Bone marrow (tissue), 2 donors: ENCODE measurements at places on chromosomes 1 and 21.
A peak's percentile ranks its signal among the peaks of the same experiment; 100 is the strongest.

DNA sequence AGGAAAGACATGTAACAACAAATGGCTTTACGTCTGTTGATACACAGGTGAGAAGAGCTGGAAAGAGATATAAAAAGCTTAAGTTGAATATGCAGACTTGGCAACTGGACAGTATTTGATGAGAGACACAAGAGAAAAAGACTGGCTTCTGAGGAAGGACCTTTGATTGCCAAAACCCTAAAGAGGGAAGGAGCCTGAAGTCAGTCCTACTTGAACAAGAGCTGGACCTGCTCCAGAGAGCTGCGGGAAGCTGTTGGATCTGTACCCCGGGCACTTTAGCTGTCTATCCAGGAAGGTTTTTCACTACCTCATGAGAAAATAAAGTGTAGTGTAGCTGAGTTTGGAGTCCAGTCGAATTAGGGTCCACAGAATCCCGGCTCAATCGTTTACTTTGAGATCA, 25.3 kb upstream of the LRRC8B start:
- no peak for DNase-seq

- DNase-seq = no peak
These were observed 92.9 kb upstream of the IVNS1ABP start for GRCh38 chr1:185409763-185410528.

DNA sequence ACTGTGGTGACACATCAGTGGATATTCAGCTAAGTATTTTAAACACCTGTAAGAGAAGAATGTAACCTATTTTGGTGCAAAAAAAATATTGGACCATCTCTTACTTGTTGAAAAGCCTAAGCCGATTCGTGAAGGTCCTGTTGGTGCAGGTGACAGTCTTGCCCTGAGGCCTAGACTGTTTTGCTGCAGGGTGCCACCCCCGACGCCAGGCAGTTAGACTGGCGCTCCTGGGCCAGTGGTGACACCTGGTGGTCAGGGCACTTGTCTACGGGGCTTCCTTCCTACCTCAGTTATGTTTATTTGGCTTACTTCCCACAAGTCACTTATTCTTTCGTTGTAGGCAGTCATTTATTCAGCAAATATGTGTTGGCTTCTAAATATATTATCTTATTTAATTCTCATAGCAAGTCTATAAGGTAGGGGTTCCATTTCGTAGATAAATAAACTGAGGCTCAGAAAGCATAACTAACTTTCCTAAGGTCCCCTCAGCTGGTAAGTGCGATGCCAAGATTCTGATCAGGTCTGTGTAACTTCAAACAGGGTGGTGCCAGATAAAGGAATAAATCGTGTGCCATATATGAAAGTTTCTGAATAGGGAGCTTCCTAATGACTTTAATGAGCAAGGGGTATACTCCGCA, 1.9 kb downstream of the EEIG2 start:
- DNase-seq = no peak

GRCh38 chr1:57262472-57262871, 161.4 kb downstream of the DAB1 start:
- no peak for DNase-seq

- DNase-seq = no peak
These were observed 84.7 kb downstream of the NOTCH2 start for GRCh38 chr1:119984771-119985170.

- DNase-seq = no peak
These were observed 131.7 kb downstream of the SYT2 start for GRCh38 chr1:202578565-202578964.

GRCh38 chr1:38126970-38127369, 80.4 kb upstream of the POU3F1 start:
- DNase-seq = no peak

DNA sequence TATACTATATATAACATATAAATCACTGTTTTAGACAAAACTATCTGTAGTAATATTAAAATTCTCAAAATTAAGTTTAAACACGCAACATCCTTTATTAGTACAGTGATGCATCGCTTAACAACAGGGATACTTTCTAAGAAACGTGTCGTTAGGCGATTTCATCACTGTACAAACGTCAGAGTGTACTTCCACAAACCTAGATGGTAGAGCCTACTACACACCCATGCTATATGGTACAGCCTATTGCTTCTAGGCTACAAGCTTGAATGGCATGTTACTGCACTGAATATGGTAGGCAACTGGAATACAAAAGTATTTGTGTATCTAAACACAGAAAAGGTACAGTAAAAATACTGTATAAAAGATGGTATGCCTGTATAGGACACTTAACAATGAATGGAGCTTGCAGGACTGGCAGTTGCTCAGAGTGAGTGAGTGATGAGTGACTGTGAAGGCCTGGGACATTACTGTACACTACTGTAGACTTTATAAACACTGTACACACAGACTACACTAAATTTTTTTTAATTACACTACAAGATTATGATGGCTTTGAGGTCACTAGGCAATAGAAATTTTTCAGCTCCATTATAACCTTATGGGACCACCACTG, 10.5 kb downstream of the FOXJ3 start:
- no peak for DNase-seq

- no peak for DNase-seq
These were observed 44.1 kb downstream of the CRB1 start for GRCh38 chr1:197312163-197312562.

DNA sequence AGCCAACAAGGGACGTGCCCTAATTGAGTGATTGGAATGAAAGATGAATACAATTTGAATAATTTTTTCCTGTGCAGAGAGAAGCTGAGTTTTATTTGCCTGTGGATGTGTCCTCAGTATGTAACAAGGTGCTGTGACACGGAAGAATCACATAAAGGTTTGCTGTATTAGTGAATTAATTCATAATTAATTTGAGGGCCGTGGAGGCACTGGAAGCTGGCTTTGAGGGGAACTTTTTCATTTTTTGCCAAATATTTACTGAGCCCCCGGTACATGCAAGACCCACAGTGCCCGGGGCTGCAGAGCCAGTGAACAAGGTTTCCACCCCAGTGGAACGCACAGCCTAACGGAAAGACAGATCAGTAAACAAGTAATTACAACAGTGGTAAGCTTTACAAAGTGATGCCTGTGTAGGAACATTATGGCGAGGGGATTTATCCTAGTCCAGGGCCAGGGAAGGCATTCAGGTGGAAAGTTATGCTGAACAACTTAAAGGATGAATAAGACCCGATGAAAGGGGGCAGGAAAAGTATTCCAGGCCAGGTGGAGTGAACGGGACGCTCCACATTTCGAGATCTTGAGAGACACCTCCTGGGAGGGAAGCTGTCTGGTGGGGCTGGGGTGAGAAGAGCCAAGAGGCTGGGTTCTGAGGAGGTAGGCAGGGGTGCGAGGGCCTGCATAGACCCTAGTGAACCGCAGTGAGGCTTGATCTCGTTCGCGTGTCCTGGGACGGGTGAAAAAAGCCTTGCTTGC, 773 bp upstream of the RCC2 start:
- DNase-seq = no peak

DNA sequence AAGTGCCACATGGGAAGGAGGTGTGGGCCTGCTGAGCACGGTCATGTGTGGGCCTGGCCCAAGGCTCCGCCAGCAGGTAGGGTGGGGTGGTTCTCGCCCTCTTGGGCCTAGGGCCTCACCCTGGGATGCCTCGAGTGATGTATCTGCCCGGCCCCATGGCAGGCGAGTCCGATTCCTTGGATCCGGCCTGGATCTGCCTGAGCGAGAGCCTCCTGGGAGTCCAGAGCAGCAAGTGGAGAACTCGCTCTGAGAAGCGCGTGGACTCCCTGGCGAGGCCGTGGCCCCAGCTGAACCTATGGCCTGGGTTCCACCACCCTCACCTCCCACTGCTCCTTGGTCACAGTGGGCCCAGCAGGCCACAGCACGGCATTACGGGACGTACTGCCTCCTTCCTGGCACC, 8.2 kb upstream of the TTC34 start:
- DNase-seq = no peak

GRCh38 chr1:82634266-82634665, 833.5 kb downstream of the ADGRL2 start:
- DNase-seq = no peak

- no peak for DNase-seq
These were observed 24.1 kb upstream of the SLC2A5 start for GRCh38 chr1:9093581-9093980.

DNA sequence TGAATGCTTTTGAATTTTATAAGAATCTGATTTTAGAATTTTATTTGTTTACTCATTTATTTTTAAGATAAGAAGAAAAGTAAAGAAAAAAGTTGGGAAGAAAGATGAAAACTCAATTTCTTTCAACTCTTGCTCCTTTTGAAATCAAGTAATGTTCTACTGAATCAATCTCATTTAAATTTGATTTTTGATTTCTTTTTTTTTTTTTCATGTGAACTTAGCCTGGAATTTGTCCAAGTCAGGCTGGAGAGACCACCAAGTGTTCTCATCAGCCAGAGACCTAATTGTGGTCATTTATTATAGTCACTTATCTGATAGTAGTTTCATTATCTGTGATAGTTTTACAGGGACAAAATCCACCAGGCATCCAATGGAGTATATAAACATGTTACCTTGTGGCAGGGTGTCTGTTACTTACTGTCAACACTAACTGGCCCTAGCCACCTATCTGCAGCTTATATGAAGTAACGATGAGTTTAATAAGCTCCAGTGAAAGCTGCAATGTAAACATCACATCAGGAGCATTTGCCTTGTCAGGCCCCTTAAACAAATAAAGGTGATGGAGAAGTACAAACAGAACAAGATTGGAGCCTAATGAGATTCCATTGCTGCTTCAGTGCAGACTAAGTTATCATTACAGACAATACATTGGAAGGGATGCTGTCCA, 39.2 kb downstream of the HLX start:
- no peak for DNase-seq

DNA sequence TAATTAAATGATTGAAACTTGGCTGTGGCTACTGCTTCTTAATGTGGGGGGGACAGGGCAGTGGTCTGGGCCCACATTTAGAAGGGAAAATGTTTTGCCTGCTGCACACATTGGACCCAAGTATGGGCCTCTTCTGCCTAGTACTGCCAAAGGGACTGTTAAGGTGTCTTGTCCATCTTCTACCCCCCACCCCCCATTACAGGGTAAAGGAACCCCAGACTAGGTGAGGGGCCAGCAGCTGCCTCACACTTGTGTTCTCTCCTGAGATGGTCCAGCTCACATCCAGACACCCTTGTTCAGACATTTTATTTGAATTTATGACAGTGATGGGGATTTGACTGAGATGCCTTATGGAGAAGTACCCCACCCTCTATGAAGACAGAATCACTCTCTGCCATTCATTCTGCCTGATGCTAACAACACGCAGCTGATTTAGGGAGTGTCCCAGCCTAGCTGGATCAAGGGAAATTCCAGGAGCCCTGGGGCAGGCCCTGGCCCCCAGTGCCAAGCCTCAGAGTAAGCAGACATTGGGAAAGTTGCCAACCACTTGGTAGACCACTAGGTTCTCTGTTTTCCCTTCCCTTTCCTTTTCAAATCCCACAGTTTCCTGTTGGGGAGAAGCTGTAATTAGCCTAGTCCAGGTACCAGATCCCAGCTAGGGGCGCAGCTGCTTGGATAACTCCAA, 42.1 kb downstream of the YARS1 start:
- no peak for DNase-seq

GRCh38 chr1:55974714-55975441, 604.5 kb downstream of the PLPP3 start:
- DNase-seq = no peak

GRCh38 chr1:31782421-31783410, 18.6 kb upstream of the ADGRB2 start:
- DNase-seq = no peak

GRCh38 chr1:218380125-218380977, 35.2 kb downstream of the TGFB2 start:
- no peak for DNase-seq

DNA sequence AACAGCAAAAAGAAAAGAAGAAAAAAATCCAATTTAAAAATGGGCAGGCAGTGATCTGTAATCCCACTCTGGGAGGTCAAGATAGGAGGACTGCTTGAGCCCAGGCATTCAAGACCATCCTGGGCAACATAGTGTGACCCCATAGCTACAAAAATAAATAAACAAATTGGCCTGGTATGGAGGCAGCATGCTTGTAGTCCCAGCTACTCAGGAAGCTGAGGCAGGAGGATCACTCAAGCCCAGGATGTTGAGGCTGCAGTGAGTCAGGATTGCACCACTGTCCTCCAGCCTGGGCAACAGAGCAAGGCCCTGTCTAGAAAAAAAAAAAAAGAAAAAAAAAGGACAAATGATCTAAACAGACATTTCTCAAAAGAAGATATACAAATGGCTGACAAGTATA, 99.6 kb downstream of the EIF4G3 start:
- DNase-seq = peak; percentile 25

DNA sequence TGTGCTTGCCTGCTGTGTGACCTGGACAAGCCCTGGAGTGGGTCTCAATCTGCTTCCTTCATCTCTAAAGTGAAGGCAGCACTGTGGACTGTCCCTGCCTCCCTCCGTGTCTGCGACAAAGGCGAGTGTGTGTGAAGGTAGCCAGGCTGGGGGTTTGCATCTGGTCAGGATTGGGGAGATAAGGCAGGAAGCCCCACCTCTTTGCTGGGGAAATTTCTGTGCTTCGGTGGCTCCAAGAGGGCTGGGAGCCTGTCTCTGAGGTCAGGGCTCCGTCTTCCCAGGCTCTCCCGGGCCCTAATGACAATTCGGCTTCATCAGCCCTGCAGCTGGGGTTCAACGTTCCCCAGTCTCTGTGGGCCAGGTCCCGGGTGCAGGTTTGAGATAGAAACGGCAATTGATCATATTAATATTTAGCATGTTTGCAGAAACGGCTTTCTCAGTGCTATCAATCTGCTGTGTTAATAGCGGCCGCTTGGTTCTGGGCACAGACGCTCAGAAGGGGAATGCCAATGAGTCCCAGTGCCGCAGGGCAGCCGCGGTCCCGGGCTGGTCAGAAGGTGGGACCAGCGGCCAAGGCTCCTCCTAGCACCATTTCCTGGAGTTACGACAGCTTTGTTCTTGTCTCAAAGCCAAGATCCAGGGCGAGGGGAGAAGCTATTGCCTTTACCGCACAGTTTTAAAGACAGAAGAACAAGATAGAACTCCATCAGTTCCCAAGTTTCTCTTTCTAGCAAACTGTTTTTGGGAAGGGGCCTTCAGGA, 105.7 kb downstream of the PRDM16 start:
- DNase-seq = peak; percentile 37

DNA sequence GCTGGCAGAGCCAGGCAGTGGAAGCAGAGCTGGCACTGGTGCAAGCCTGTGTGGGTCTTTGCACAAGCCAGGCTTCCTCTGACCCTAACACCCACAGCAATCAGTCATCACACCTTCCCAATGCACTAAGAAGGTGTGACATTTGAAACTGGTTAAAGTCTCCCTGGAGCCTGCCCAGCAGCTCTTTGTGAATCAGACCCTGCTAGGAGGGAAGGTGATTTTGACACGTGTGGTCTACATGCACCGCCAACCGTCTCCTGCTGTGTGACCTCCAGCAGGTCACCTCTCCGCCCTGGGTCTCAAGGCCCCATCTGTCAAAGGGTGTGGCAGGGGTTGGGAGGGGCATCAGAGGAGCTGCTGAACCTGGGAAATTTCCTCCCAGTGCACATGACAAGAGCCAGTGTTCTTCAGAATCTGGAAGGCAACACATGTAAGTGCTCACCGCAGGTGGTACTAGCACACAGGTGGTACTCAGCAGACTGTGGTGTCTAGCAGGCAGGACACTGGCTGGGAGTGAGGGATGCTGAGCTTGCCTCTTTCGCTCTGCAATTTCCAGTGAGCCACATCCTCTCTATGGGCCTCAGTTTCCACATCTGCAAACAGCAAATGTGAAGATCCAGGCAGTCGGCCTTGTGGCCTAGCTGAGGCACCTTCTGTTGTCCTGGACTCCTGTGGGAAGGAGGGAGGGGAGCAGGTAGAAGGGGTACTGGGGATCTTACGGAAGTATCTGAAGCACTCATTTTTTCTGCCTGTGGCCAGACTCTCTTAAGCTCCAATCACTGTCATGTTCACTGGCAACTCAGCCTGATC, 123.2 kb downstream of the DMRTB1 start:
- no peak for DNase-seq

- DNase-seq = no peak
These were observed 5.8 kb downstream of the CAPN8 start for GRCh38 chr1:223659711-223660110.
